ENCODE measurements at places on chromosomes 4 and X.

GRCh38 chrX:118396113-118396512 lies 50.2 kb downstream of the WDR44 start:
- DNase-seq, result no peak

DNA sequence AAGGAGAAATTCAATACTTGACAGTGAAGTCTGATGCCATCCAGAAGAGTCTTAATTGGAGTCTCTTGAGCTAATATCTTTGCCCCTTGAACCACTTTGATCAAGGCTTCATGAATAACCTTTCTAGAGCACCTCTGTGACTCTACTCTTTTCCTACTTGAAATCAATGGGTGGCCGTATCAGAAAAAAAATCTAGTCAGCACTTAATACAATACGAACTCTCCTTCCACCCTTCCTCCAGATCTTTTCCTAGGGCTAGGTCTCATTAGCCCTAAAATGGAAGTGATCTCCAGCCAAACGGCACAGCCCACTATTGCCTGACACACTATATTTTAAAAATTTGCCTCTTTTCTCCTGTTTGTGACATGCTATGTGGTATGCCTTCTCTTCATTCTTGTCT lies 129.6 kb upstream of the TLL1 start:
- DNase-seq, result no peak

DNA sequence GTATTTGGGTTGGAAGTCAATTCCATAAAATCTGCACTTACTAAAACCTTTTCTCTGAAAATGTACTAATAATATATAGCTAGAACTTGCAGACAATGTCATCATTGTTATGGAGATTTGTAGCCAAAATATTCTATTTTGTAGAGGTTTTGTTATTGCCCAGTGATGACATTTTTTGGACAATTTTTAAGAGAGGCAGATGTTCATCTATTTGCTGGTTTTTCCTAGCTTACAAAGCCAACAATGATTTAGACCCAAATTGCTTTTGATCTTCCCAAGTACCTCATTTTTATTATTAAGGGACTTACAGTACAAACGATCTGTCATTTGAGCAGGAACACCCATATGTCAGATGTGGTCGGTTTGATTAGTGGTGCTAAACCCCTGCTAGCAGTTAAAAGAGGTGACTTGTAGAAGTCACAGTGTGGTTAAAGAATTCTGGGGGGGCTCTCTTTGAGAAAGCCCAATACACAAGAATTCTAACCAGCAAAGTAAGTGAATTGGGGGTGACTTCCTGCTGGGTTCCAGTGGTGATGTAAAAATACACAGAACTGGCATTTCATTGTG lies 136.2 kb downstream of the KIT start:
- no peak for DNase-seq

DNA sequence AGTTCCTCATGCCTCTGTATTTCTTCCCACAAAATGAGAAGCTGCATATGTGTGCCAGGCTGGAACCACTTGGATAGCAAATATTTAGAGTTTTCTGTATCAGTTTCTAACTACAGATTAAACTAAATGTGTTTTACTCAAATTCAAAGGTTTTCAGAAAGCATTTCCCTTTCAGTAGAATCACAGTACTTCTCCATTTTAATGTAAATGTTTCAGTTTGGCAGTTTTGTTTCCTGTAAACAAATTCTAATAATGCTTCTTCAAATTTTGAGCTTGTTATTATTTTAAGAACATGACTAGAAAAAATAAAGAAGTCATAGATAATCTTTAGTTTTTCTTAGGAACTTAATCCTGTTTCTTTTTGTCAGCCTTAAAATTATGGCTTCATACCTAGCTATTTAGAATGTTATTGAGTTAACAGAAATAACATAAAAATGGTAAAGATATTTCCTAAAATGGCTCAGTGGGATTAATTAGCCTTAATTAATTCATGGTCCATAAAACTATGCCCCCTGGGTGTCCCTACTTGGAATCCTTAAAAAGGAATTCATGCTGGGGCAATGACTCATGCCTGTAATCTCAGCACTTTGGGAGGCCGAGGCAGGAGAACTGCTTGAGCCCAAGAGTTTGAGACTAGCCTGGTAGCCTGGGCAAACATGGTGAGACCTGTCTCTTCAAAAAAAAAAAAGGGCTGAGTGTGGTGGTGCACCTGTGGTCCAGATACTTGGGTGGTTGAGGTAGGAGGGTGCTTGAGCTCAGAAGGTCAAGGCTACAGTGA lies 83.8 kb upstream of the GPR34 start:
- DNase-seq, result no peak

DNA sequence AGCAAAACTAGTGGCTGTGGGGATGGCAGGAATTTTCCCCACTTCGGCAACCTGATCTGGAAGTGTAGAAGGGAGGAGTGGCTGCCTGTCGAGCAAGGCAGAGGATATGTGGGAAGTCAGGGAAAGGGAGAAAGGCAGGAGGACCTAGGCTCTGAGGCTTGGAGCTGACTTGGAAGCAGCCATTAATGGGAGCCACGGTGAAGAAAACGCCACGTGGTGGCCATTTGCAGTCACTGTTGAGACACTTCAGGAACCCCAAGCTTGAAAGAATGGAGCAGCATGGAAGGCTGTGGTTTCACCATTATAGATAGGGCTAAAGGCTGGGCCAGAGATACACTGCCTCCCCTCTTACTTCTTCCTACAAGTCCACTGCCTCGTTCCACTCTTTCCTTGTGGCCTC lies 41.8 kb upstream of the MAML3 start:
- DNase-seq, result no peak

DNA sequence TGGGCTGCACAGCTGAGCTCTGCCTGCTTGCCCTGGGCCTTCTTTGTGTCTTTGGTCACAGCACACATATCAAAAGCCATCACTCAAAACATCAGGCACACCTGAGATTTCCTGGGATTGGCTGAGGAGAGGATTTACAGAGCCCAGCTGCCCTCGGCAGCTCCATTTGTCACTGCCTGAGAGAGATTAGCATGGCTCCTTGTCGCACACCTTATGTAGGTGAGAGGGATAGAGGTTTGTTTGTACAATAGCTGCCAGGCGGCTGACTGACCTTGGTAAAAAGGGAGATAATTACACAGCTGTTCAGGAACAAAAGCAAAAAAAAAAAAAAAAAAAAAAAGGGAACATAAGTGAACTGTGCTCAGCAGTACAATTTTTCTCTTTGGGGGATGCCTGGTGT lies 63.2 kb downstream of the MGST2 start:
- no peak for DNase-seq

DNA sequence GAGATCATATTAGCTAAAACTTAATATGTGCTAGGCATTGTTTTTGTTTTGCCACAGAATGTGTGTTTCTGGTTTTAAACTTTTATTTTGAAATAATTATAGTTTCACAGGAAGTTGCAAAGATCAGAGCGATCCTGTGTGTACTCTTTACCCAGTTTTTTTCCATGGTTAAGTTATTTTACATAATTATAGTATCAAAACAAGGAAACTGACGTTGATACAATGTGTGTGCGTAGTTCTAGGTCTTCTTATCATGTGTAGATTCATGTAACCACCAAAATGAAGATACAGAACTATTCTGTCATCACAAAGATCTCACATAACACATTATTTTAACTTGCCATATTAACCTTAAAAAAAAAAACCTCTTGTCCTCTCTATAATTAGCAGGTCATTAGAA lies 69.2 kb downstream of the BLTP1 start:
- DNase-seq, result no peak

- DNase-seq, result peak; percentile 1
Measured at GRCh38 chrX:6021316-6022091, 207.2 kb downstream of the NLGN4X start.
